ENCODE measurements at places on chromosomes 16 and 17.

- peak; percentile 5 for DNase-seq
Observed at GRCh38 chr17:16987066-16987829, 15.3 kb upstream of the TNFRSF13B start.

DNA sequence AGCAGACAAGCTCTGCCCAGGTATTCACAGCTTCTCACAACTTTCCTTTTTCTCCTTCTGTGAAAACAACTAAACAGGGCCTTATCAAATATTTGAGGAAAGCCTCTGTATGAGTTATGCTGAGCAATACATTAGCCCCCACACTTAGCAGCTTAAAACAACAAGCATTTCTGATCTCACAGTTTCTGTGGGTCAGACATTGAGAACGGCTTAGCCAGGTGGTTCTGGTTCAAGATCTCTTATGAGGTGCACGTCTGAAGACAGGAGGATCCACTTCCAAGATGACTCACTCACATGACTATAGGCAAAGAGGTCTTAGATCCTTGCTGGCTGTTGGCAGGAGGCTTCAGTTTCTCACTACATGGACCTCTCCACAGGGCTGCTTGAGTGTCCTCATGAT, 181.4 kb upstream of the WSCD1 start:
- no peak for DNase-seq

DNA sequence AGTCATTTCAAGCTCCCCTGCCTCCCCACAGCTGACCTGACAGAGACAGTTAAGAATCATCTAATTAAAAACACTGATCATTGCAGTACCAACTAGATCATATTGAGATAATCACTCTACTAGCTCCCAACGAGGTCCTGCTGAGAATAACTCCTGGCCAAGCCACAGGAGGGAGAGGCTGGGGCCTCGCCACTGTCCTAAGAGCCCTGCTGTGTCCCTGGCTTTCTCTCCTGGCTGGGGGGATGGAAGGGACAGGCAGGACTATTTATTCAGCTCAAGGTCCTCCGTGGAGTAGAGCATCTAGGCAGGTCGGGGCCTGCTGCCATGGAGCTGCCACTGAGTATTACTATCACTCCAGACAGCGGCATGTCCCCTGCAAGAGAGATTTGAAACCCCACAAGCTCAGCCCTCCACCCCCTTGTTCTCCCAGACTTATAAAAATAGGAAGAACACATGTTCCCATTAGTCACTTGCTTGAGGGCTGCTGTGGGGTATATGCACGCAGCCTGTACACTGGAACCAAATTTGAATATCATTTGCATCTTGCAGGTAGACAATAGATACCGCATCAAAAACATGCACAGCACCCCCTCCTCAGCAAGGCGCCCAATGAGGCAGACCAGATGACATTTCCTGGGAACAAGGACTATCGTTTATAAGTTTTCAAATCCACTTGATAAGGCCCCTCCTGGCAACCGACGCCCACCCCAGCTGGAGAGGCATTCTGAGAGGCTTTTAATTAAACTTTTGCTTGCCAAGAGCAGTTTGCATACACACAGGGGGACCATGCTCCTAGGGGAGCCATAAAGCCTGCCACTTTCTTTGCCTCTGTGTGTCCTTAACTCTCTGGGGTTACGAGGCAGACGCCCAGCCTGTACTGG, 385.2 kb upstream of the ZFHX3 start:
- DNase-seq: no peak

DNA sequence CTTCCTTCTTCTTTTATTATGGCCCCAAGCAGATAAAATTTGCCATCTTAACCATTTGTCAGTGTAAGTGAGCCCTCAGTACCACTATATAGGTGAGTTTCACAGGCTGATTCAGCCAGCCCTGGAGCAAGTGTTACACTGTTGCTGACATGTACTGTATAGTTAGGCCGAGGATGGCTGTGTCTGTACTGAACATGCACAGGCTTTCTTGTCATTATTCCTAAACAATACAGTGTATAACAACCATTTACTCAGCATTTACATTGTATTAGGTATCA, 53.7 kb downstream of the AMFR start:
- no peak for DNase-seq

DNA sequence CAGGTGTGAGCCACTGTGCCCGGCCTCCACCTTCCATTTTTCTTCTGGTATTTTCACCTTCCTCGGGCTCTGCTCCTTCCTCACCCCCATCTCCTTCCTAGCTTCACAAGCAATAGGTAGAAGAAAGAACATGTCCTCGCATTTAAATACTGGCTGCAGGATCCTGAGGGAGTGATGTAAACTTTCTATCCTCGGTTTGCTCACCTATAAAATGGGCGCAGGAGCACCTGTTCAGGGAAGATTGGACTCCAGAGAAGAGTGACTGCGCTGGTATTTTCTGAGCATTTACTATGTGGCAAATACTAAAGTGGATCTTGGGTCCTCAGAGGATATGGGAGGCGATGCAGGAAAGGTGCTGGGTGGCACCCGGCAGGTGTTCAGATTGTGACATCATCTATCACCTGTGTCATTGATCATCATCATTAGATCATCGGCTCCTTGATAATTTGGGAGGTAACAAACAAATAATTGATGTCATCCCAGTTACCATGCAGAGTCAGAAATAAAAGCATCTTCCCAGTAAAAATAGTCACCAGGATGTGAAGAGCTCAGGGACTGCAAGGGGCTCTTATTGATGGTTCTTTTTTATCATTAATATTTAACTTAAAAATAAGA, 72.8 kb downstream of the FOXL1 start:
- DNase-seq: no peak

GRCh38 chr16:72404299-72404698, 232.3 kb upstream of the PMFBP1 start:
- no peak for DNase-seq

GRCh38 chr17:8103549-8103948, 14.8 kb downstream of the ALOXE3 start:
- no peak for DNase-seq

- DNase-seq: no peak
Observed at GRCh38 chr17:73396431-73397277, 84.9 kb upstream of the CDC42EP4 start.

GRCh38 chr16:50828164-50828702, 86.3 kb downstream of the CYLD start:
- no peak for DNase-seq

GRCh38 chr16:20871941-20872815, 28.0 kb downstream of the DCUN1D3 start:
- no peak for DNase-seq

GRCh38 chr17:50275279-50275678, 1.0 kb downstream of the TMEM92 start:
- no peak for DNase-seq

DNA sequence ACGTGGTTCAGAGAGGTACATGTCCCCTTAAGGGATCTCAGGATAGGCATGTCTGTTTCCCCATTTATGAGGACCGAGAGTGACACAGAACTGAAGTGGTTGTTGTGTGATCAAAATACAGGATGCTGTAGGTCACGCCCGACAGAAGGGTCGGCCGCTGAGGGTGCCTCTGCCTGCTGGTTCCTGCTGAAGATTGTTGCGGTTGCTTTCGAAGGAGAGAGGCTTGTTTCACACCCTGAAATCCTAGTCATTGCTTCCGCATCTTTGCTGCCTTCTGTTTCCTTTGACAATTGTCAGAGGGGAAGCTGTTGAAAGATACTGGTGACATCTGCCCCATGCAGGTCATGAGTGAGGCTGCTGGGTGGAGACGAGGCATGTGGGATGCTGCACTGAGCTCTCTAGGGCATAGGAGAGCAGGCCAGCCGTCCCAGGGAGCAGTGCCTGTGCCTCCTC, 3.8 kb upstream of the NAT9 start:
- DNase-seq: no peak

DNA sequence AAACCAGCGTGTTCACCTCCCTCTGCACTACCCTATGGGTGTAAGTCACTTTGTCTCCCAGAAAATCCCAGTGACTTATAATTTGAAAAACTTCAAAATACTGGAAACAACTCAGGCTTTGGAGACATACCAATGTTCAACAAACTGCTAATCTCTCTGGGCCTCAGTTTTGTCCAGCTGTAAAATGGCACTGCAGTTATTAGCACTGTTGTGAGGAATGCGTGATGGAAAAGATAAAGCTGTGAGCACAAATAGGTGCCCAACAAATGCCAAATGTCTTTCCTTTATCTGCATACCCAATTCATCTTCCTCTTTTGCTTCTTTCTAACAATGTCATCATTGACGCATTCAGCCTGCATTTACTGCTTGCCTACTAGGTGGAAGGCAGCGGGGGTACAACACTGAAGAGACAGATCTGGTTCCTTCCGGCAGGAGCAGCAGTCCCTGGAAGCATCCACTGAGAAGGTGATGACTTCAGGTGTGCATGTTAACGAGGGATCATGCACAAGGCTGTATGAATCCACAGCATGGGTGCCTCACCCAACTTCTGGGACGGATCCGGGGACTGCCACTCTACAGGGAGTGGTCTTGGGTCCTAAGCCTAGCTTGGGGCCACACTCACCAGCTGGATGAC, 63.4 kb downstream of the CYTH1 start:
- DNase-seq: no peak

- no peak for DNase-seq
Observed at GRCh38 chr17:60089096-60089806, 10.5 kb upstream of the HEATR6 start.

- no peak for DNase-seq
Observed at GRCh38 chr17:57994436-57994835, 6.4 kb upstream of the VEZF1 start.

Data from fibroblast of skin of abdomen (primary cell).